ENCODE measurements at places on chromosomes 11 and 22.

DNA sequence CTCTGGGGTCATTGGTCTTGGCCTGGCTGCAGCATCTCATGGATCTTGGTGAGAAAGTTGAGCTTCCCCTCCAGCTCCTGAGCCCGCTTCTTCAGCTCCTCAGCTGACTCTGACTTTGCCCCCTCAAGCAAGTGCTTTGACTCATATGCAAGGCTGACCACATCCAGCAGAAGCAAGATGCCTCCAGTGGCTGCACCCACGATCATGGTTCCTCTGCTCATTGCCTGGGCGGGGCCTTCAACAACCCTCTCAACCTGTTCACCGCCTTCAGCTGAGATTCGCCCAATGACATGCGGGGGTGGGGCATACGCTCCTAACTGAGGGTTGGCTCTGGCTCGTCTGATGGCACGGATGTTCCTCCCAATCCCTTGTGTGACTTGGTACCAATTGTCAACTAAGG lies 11.9 kb downstream of the APOL2 start:
- no peak for DNase-seq

DNA sequence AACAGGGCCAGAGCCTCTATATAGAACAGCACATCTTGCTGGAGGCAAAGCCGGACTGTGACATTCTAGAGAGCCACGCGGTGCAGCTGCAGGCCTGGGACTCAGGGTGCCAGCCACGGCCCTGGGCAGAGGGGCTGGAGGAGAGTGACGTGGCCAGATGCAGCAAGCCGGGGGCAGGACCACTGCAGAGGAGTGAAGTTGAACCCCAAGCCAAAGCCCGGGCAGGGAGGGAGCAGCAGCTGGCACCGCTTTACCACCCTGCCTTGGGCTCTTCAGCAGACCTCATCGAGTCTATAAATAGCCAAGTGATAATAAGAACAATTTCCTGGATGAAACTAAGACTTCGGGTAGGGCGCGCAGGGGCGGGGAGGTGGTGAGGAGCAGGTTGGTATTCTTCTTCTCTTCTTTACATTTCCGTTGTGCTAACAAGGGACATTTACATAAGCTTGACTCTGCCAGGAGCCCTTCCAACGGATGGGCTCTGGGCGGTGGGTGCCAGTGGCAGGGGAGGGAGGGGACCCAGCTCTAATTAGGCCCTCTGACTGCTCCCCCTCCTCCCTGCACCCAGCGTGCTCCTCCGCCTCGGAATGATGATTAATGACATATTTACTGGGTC lies 110.2 kb downstream of the ST3GAL4 start:
- no peak for DNase-seq

DNA sequence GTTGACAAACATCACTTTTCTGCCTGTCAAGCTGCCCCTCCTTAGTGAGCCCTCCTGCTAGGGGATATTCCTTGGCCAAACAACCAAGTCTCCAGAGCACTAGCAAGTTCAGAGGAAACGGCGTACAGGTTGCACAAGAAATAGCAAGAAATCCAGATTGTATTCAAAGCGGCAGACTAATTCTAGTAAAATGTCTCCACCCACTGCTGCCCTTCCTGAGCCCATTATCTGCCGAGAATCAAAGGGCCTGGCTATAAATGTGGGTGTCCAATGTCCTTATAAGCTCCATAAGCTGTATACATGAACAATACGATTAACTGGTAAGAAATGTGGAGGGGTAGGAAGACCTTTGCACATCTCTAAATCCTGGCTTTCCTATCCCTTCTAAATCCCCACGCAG lies 44.0 kb upstream of the AKIP1 start:
- DNase-seq, result no peak

DNA sequence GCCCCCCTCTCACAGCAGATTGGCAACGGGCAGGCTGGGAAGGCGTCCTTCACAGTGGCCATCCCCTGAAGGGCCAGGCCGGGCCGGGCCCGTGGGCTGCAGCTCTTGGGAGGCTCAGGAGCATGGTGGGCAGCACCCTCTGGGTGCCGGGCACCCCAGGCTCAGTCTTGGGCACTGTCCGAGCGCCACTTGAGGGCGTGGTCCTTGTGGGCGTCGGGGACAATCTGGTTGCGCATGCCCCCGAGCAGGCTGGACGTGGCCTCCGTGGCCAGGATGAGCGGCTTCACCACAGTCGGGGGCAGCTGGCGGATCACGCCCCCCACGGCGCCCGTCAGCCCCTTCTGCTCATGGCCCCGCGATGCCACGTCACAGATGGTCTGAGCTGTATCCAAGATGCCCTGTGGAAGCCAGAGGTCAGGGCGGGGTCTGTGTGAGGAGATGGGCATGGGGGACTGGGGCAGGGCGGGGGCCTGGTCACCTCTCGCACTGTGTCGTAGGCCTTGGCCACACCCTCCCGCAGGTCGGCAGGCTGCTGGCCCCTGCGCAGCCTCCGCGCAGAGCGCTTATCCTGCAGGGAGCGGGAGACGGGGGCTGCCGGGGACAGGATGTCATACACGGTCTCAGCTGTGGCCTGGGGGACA lies 16.5 kb upstream of the EHD1 start:
- no peak for DNase-seq

- DNase-seq, result no peak
These were observed 264.7 kb downstream of the BUD13 start for GRCh38 chr11:116507849-116508695.

- no peak for DNase-seq
These were observed 8.2 kb upstream of the PARVG start for GRCh38 chr22:44172370-44173108.

DNA sequence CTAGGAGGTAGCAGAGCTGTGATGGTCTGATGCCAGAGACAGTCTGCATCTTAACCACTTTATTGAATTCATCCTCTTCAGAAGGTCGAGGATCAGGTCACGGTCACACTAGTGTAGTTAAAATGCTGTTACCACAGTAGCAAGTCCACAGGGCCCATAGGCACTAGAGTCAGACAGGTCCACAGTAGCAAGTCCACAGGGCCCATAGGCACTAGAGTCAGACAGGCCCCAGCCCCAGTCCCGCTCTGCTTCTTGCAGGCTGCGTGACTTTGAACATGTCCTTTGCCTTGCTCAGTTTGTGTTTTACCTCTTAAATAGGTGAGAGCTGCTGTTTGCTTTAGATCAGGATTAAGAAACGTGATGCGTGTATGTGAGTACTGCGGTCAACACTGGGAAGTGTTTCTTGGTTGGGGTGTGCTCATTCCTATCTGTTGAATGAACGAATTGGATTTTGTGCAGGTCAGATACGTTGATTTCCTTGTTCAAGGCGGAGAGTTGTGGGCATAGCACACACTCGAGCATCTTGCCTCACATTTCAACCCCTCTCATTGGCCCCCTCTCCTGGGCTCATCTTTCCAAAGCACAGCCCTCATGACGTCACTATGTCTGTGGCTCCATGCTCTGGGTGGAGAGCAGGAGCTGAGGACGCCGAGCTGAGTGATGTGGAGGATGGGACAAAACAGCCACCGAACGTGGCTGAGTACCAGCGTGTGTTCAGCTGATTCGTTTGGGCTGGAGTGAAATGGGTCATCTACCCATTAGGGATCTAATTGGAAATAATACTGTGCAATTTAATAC lies 191.7 kb downstream of the TBC1D22A start:
- no peak for DNase-seq

DNA sequence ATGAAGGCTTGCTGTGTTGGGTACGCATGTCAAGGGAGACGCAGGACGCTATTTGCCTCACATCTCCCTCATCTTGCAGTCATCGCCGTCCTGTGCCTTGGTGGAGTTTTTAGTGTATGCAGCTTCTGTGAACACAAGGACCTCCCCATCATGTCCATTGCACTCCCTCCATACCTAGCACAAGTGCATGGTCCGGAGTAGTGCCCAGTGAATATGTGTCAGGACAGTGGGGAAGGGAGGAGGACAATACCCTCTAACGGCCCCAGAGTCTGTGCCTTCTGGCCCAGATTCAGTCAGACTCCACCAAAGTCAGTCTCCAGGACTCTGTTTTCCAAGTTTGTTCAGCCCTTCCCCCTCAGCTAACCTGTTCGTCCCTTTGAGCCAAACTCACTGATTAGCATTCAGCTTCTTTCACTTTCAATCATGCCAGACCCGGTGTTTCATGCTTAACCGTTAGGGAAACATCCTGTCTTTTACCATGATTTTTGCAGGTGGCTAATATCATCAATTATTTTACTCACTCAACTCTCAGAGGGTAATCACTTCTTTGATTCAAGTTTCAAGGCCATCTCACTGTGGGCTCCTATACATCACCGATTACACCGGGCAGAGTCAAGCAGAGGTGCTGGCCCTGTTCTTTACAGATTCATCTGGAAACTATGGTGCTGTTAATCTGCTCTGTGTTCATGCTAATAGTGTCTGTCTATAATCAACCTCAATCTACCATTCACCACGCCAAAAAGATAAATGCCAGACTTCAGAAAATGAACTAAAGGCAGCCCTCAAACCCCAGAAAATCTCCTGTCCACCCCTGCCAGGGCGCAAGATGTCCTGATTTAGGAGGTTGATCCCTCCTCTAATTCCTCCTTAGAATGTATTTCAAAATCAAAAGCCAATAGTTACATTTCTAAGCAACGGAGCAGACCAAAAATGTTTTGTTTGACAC lies 156.5 kb downstream of the RRAS2 start:
- DNase-seq, result no peak
